ENCODE measurements at places on chromosomes 3 and 15.

DNA sequence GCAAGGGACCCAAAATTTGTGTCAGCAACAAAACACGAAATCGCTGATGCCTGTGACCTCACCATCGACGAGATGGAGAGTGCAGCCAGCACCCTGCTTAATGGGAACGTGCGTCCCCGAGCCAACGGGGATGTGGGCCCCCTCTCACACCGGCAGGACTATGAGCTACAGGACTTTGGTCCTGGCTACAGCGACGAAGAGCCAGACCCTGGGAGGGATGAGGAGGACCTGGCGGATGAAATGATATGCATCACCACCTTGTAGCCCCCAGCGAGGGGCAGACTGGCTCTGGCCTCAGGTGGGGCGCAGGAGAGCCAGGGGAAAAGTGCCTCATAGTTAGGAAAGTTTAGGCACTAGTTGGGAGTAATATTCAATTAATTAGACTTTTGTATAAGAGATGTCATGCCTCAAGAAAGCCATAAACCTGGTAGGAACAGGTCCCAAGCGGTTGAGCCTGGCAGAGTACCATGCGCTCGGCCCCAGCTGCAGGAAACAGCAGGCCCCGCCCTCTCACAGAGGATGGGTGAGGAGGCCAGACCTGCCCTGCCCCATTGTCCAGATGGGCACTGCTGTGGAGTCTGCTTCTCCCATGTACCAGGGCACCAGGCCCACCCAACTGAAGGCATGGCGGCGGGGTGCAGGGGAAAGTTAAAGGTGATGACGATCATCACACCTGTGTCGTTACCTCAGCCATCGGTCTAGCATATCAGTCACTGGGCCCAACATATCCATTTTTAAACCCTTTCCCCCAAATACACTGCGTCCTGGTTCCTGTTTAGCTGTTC, 34.9 kb downstream of the CHDH start:
- DNase-seq: no peak

DNA sequence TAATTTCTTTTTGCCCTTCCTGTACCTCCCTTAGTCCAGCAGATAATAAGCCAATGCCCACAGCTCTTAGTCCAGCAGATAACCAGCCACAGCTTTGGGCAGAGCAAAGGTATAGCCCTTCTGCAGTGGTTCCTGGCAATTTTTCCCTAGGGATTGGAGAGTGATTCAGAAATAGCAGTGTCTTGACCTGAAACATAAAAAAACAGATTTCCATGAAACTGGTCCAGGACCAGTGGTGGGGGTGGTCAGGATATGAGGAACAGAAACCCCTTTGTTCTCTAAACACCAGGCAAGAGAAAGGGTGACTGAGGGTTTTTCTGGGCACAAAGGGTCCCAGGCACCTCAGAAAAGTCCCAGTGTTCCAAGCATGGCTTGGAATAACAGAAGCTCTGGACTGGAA, 103.4 kb downstream of the ARRDC4 start:
- DNase-seq: no peak

- no peak for DNase-seq
These were observed 6.0 kb downstream of the WNT5A start for GRCh38 chr3:55480911-55481743.

- DNase-seq: no peak
These were observed 195.9 kb downstream of the SLCO3A1 start for GRCh38 chr15:92049290-92049989.

- no peak for DNase-seq
These were observed 41.3 kb downstream of the CMTM7 start for GRCh38 chr3:32432711-32433530.

All from NCI-H524 treated with DMSO at 0.1 percent for 48 hours (cell line).